ENCODE measurements at places on chromosomes 16 and 17.

GRCh38 chr17:33389504-33390135 lies 96.5 kb upstream of the ASIC2 start:
- ATAC-seq, result no peak

- ATAC-seq, result peak; percentile 75
Observed at GRCh38 chr16:81567987-81568748, 123.6 kb downstream of the CMIP start.

GRCh38 chr16:86353148-86353547 lies 157.2 kb upstream of the FOXF1 start:
- ATAC-seq, result no peak

- no peak for ATAC-seq
Observed at GRCh38 chr16:87094556-87094865, 222.7 kb downstream of the C16orf95 start.

GRCh38 chr16:56997931-56998330 lies 8.6 kb downstream of the NLRC5 start:
- no peak for ATAC-seq

GRCh38 chr17:2867441-2868424 lies 71.5 kb downstream of the RAP1GAP2 start:
- ATAC-seq, result no peak

GRCh38 chr17:73265646-73266640 lies 4.3 kb upstream of the CPSF4L start:
- no peak for ATAC-seq

DNA sequence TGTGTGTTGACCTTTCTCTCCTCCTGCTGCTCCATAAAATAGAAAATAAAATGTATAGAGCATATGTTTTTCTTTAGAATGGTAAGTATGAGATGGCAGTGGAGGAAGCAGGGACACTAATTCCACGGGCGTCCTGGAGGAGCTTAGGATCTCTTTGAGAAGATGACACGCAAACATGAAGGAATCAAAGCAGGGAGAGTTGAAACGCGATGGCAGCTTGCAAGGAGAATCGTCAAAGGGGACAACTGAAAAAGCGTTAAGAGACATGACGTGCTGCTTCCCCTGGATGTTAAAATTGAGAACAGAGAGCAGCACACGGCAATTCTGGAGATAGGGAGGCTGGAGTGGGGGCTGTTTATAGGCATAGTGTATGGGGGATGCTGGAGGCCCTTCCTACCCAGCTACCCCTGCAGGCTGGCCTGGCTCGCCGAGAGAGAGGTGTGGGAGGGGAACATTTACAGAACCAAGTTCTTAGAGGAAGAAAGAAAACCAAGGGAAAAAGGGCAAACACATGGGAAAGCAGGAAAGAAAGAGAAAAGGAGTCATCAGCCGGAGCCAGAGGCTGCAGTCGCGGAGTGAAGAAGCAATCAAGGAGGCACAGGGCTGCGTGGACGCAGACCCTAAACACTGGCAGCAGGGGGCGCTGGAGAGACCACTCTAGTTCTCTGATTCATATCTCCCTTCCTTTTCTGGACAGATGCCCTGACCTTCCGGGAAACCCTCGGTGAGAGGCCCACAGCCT lies 55.8 kb downstream of the MYH13 start:
- ATAC-seq, result peak; percentile 50

- ATAC-seq, result peak; percentile 58
Observed at GRCh38 chr16:19114359-19115147, 789 bp downstream of the ITPRIPL2 start.

DNA sequence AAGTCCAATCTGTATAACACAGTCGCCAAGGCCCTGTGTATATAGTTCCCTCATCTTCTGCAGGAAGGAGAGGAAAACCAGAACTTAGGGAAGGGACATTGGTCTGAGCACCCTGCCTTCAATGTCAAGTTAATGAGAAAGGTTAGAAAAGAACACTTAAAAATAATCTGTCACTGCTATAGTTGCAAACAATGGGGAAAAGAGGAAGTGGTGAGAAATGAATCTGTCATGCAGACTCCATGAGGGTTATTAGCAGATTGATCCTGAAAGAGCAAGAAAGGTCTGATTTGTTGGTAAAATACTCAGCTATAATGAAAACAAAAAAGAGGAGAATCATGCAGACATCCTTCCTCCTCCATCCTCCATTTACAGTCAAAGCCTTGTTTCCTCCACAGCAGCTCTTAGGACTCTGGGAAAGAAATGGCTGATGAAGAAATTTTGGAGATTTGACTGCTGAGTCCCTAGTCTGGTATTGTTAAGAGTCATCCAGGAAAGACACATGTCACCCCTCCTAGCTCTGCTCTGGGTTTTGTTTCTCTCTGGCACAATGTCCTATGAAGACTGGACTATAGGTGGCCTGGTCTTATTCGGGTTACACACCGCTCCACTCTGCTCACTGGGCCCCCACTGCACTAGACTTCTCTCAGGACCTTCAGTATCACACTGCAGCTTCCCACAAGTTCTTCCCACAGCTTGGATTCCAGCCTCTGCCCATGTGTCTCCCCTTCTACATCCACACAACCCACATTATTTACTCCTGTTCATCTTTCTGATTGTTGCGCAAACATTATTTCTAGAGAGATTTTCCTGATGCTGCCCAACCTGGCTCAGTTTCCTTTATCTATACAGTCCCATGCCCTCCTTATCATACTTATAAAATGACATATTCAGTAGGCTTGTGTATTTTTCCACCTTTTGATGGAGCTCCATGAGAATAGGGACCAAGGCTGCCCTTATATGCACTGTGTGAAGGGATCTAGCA lies 56.5 kb upstream of the XYLT1 start:
- ATAC-seq, result no peak

- peak; percentile 82 for ATAC-seq
Observed at GRCh38 chr17:596763-597644, 117.6 kb downstream of the VPS53 start.

GRCh38 chr16:64094181-64094965 lies 1027.5 kb downstream of the CDH11 start:
- no peak for ATAC-seq
